ENCODE measurements at places on chromosomes 2 and 18.

- DNase-seq: no peak
Observed at GRCh38 chr2:45256173-45256866, 247.1 kb upstream of the SIX2 start.

DNA sequence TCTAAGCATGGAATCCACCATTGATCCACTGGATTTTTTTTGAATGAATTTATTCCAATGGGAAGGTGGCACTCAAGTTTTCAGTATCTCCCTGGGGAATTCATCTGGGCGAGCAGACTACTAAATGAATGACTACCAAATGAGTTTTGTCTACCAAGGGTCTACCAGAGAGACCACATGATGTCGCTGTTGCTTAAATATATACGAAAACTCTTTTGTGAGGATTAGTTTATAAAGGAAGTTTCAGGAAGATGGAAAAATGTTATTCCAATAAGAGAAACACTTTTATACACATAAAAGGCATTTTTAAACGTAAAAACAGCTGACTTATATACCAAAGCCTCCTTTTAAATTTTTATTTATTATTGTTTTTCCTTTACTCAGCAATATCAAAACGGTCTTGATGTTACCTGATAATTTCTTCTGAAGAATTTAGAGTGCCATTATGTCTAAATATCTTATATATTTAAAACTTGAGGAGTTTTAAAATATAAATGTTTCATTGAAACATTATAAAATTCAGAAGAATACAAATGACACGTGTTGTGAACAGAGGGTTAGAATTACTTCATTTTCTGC is 139.7 kb downstream of the HRH4 start:
- DNase-seq: peak; percentile 81

DNA sequence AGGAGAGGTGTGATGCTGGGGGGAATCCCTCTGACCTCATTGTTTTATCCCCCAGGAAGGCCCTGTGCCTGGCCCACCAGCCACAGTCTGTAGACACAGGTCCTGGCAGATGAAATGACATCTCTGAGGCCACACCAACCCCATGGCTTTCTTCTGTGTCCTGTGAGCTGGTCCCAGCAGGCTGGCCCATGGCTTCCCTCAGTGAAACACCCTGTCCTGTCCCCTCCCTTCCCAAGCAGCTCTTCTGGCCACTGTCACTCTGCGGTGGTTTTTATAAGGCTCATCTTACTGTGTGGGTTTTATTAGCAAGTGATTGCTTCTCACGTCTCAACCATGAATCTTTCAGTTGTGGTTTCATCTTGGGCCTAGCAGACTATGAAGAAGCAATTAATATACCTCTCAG is 102.8 kb upstream of the STPG4 start:
- no peak for DNase-seq

GRCh38 chr2:241936457-241937133 is 67.1 kb downstream of the RTP5 start:
- no peak for DNase-seq

GRCh38 chr2:48377646-48378045 is 152.3 kb upstream of the STON1 start:
- DNase-seq: no peak

DNA sequence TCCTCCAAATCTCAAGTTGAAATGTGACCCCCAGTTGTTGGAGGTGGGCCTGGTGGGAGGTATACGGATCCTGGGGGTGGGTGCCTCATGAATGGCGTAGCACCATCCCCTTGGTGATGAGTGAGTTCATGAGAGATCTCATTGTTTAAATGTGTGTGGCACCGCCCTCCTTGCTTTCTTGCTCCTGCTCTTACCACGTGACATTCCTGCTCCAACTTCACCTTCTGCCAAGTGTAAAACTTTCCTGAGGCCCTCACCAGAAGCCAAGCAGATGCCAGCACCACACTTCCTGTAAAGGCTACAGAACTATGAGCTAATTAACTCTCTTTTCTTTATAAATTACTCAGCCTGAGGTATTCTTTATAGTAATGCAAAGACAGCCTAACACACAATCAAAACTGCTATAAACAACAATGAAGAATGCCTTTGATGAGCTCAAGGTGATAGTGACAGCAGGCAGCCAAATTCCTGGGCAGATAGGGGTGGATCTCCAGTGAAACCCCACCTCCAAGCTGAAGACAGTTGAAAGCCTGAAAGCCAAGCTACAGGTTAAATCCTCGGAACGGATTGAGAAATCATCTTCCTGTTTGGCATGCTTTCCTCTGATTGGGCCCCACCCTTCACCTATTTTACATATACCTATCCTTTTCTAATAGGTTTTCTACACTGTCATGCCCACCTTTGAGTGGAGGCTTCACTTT is 26.9 kb downstream of the MCEE start:
- no peak for DNase-seq

DNA sequence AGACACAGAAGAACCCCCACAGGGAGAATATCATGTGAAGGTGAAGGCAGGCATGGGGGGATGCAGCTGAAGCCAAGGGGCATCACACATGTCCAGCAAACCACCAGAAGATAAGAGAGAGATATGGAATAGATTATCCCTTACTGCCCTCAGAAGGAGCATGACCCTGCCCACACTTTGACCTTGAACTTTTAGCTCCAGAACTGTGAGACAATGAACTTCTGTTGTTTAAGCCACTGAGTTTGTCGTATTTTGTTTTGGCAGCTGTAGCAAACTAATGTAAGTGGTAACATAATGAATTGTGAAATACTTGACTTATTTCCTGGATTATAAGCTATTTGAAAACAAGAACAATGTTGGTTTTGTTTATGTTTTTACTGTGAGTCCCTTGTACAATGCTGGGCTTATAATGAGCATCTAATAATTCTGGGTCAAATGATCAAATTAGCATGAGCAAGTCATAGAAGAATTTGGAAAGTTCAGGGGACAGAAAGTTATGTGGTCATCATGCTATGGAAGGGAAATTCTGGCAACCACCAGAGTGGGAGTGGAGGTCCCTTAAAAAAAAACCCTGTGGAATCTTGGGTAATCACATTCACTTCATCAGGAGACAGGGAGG is 541.0 kb upstream of the KLHL29 start:
- DNase-seq: no peak

- no peak for DNase-seq
Observed at GRCh38 chr18:77457681-77458080, 208.0 kb downstream of the GALR1 start.

DNA sequence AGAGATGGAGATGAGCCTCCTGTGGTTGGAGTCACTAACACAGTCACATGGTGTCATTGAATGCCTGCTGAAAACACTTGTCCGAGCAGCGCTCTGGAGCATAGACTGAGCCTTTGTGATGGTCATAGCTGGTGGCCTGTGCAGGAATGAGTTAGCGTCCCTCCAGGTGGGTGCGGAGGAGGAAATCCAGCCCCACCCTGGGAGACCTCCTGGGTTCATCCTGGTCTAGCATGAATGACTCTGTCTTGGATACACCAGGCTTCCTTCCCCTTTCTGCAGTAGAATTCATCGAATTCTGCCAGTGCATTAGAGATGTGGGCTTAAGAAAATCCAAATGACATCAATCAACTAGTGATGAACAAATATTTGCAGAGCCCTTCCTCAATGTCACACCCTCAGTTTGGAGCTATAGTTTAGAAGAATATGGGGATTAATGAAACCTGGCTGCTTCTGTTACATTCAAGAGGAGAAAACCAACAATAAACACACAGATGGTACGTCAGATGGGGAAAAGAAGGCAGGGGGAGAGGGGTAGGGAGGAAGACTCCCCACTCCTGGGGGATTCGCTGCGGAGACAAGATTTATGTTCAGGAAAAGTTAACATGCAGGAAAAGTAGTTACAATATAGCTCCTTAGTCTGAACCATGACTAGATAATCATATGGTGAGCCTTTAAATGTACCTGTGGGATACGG is 136.7 kb downstream of the DDX1 start:
- DNase-seq: no peak

GRCh38 chr18:21680161-21680560 is 24.4 kb downstream of the ABHD3 start:
- no peak for DNase-seq

- DNase-seq: no peak
Observed at GRCh38 chr2:42047488-42048298, at the start of gene PKDCC. Gene PKDCC (plus strand): TSS chr2:42048021. CDS start chr2:42048200, 179 bp downstream.

- DNase-seq: no peak
Observed at GRCh38 chr2:98453531-98453930, 8.9 kb downstream of the INPP4A start.

- no peak for DNase-seq
Observed at GRCh38 chr2:223366566-223366965, 235.6 kb downstream of the SCG2 start.

DNA sequence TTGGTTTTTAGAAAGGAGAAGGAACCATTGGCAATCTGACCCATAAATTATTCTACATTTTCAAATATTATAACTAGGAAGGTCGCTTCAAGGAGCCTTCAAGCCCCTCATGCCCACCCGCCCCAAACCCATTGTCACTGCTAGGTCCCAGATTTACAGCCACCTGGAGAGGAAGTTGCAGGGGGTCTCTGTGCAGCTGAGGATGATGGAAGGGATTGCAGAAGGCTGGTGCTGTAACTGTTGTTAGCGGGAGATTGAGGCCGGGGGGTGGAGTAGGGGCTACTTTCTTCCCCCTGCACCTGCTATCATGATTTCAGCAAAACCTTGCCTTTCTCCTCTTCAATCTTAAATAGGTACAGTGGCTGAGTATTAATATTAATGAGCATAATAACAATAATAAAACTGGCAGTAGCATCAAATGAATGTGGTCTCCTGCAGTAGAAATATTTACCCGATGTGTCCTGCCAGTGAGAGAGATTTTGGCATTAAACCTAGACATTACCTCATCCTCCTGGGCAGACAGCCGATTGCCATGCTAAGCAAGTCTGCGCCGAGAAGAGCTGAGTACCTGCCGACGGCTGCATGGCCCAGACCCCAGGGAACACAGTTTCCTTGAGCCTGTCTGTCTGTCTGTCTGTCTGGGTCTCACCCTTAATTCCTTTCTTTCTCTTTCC is 225.4 kb downstream of the FAM210A start:
- DNase-seq: peak; percentile 80

- DNase-seq: no peak
Observed at GRCh38 chr18:36850527-36851201, 21.7 kb downstream of the KIAA1328 start.

GRCh38 chr18:73214970-73215369 is 347.2 kb upstream of the NETO1 start:
- DNase-seq: no peak

DNA sequence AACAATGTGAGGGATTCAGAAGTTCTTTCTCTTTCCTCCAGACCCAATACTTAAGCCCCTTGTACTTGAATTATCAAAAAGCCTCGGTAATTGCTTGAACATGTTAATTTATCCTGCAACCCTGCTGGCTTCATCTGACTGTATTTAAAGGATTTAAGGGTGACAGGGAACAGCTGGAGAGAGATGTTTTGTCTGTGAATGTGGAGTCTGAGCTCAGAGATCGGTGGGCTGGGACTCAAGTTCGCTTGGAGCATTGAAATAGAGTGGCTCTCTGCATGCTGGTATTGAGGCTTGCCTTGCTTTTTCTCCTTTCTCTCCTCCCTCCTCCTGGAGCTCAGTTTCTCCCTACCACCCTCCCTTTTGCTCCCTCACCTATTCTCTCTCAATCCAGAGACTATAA is 73.6 kb downstream of the BOD1L2 start:
- DNase-seq: peak; percentile 47

DNA sequence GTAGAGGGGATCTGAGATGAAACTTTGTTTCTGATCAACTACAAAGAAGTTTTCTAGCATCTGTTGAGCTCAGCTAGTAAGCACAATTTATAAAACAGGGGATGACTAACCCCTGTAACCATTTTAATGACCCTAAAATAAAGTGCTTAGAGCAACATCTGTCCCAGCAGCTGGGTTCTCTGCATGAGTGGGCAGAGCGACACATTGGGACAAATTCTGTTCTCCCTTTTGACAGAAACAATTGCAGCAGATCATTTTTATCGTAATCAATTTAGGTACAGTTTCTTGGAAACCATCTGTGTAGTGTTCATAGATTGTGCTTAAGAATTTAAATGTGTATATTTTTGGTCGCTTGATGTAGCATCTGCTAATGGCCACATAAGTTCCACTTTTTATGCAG is 678.0 kb downstream of the RNF144A start:
- DNase-seq: no peak

DNA sequence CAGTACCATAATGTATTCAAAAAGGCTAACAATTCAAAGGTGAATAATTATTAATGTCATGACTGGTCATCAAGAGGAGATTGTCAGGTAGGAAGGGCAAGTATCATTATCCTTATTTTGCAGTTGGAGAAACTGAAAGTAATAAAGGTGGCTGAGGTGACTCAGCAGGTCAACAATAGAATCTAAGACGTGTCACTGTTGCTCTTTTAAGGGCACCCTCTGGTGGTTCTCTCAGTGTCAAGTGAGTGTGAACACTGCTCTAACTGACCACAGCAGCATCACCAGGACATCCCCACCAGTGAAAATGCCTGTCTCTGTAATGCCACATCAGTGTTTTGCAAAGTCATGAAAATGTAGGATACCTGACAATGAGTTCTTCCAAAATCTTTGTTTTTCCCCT is 69.7 kb downstream of the DCC start:
- no peak for DNase-seq

DNA sequence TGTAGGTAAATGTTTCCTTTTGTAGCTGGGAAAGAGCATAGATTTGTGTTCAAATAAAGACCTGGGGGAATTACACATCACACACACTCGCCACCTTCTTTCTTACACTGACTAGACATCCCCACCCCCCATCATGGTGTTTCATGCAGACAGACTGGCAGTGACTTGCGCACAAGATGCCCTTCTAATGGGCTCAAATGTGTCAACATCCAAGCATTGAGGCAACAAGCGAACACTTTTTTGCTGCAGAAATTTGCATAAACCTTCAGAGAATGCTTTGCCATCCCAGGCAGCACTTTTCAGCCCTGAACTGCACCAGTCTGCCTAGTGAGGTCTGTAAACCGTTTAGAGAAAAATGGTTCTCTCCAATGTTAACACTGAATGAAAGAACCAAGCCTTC is 4.5 kb downstream of the HOXD8 start:
- no peak for DNase-seq

DNA sequence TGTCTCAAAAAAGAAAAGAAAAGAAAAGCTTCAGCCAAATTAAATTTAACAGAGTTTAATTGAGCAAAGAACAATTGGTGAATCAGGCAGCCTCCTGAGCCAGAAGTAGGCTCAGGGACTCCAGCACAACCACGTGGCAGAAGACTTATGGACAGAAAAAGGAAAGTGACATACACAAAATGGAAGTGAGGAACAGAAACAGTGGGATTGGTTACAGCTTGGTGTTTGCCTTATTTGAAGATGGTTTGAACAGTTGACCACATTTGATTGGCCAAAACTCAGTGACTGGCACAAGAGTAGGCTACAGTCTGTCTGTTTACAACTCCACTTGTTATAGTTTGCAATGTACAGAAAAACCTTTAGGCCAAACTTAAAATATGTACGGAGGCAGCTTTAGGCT is 83.1 kb downstream of the SOCS6 start:
- no peak for DNase-seq

DNA sequence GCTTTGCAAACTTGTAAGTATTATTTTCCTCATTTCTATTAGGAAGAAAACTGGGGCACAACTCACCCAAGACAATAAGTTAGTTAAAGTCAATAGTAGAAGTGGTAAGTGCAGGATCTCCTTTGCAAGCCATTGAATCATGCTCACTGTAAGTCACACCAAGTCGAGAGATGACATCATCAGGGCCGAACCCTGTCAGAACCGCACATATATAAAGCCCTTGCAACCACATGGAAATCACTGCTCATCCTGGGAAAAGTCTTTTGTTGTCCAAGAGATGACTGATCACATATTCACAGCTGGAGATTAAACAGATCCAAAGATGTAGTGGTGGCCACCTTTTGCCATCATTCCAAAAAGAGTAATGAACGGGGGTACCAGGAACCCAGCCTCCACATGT is 484.8 kb upstream of the ID2 start:
- no peak for DNase-seq

Data from COR-L47 (cell line).